ENCODE measurements at places on chromosomes 3 and 15. TPM values are rescaled to one million over a fixed set of nuclear protein-coding genes. Genes with fewer than 3 reads are reported as not detected.

Gene ST3GAL6
- 5.9 TPM for total RNA-seq

Gene ZNF660
- 5.6 TPM for total RNA-seq

Gene CHRM5
- total RNA-seq, result not detected

DNA sequence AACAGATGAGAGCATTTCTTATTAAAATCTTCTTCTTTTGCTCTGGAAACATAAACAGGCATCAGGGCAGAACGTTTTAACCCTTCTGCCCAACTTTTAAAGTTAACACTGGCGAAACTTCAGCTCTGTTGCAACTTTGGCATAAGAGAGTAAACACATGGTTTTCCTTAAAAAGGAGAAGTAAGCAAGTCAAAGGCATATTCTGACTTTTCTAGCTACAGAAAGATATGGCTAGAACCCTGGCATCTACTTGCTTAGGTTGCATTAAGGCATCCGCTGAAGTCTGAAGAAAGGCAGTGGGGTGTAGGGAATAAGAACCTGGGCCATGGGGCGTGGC, 13.3 kb upstream of the IL16 start:
- DNase-seq, result no peak

DNA sequence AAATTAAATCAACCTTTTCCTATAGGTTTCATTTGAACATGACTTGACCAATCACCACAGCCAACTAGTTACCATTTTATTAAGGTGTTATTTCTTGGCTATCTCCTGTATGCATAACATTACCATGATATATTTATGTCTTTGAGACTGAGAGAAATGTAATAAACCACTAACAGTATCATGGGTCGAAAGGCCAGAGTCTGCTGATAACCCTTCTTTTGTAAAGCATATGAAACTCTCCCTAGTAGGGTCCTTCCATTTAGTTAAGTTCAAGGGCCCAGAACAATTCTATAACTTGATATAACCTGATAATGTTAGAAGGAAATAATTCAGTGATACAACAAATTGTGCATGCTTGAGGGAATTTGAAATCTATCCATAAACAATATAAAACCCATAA, 14.3 kb upstream of the DPH6 start:
- no peak for DNase-seq

DNA sequence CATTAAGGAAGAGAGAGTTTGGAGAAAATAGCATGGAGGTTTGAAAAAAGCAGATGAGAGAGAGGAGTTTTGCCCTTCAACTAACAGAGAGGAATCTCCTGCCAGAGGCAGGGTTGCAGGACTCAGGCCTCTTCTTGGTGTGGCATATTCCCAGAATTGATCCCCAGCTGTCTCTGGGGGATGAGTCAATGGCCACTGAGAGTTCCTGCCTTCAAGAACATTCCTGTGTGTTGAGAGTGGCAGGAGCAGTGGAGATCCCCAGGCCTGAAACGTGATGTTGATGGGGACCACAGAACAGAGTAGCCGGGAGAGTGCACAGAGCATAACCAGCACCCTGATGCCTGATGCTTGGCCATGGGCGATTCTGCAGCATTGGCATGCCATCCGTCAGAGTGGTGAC, 348.4 kb upstream of the THBS1 start:
- DNase-seq, result no peak

DNA sequence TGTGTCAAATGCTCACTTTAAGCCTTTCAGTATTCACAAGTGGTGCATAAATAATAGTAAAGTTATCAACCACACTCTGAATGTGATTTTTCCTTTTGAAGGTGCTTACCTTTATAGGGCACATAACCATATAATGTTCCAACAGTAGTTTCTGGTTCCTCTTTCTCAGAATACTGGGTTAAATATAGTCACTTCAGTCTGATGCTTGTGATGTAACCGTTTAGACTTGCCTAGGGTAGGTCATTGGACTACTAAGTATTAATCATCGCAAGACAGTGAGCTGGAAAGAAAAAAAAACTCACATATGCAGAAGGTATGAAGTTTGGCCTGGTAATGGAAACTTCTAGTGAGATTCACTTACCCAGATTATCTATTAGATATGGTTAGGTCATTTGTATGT, 1.9 kb downstream of the KBTBD8 start:
- DNase-seq, result no peak

DNA sequence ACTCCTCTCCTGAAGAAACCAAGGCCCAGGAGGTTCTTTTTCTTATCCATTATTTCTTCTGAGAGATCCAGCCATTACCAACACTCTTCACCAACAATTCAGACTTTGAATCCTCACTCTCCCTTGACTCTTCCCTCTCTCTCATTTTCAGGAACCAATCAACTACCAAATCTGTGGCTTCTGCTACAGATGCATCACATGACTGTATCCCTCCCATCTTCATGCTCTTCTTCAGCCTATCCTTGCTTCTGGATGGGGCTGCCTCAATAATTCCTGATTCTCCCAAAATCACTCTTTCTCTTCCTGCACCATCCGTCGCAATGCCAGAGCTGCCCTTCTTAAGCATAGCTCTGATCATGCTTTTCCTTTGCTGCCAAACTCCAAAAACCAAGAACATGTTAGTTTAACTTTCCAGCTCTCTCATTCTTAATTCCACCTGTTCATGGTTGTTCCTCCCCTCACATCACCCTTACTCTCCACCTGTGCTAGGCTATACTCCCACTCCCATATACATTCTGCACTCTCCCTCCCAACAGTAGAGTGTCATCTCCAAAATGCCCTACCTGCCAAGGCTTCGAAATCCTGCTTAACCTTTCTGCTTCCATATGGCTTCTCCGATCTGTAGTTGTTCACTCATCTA, 13.5 kb downstream of the PLD1 start:
- no peak for DNase-seq

Data from mucosa of gallbladder (tissue), 1 donor.